ENCODE measurements at places on chromosomes 7 and 10.

DNA sequence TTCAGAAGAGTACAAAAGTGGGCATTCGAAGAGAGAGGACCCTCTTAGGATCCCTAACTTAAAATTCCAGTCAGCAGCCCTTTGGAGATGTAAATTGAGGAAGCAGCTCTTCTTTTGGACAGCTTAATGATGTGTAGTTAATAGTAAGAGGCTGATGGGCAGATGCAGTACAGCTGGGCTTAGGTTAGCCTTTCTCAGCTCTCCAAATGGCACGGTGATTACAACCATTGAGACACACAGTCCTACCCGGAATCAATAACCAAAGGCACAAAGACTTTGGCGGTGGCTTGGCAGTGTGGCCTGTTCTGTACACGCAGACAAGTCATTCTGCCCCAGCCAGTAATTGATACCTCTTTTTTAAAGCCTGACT is 26.8 kb downstream of the GAD2 start:
- DNase-seq = no peak

DNA sequence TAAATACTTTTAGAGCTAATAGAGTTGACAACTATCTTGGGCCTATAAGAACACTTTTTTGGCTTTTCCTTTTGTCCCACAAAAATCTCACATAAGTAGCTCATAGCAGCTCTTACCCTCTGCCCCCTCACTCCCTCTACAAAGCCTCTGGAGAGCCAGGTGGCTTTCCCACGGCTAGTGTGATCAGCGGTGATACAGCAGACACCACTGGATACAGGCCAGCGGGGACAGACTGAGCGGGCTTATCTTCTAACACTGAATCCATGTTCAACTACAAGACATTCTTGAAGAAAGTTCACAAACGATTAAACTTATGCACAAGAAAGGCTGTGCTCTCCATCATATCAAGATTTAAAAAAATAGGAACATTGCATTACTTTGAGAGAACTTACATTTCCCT is 377.2 kb downstream of the PARD3 start:
- no peak for DNase-seq

DNA sequence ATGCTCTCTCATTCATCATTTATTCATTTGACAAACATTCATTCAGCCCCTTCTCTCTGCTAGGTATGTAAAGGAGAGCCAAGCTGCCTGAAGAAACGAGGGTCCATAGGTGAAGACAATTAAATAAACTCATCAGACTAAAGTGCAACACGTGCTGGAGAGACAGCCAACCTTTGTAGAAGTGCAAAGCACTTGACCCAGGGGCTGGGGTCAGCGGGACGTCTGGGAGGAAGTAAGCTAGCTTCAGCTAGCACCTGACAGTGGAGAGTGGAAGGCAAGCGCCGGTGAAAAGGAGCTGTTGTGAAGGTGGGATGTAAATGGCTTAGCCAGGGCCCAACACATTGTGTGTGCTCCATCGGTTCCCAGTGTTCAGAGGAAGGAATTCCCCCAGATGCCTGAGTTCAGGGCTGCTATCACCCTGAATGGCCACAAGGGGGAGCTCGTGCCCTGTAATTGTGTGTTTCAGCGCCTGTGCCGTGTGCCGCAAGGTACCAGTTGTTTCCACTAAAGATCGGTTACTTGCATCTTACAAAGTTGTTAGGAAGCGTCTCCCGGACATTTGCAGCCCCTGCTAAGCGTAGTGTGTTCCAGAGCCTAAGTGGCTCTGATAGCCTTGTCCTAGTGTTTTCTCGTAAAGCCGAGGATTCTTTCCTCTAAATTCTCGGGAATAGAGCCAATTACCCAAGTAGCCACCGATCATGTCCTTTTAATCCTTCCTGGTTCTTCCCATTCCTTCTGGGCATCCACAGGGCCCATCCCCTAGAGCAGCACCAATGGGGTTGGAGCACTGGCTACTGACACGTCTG is 30.6 kb downstream of the TLX1 start:
- peak; percentile 50 for DNase-seq

GRCh38 chr10:76618641-76619040 is 1019.0 kb downstream of the KCNMA1 start:
- no peak for DNase-seq

DNA sequence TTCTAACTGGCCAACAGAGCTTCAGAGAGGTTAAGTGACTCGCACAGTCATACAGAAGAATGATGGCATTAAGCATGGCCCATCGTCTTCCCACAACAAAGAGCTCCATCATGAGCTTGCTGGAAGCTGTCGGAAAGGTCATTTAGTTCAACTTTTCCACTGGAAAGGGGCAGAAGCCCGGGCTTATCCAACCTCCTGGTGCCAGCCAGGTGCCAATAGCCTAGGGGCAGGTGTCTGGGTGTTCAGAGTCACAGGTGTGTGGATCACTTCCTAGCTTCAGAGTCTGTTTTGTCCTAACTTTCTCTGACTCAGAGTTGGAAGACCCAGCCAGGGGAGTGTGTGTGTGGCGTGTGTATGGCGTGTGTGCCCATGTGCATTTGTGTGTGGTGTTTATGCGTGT is 1.3 kb upstream of the TRPV6 start:
- no peak for DNase-seq

- no peak for DNase-seq
Observed at GRCh38 chr10:62381385-62382102, 7.4 kb downstream of the ZNF365 start.

DNA sequence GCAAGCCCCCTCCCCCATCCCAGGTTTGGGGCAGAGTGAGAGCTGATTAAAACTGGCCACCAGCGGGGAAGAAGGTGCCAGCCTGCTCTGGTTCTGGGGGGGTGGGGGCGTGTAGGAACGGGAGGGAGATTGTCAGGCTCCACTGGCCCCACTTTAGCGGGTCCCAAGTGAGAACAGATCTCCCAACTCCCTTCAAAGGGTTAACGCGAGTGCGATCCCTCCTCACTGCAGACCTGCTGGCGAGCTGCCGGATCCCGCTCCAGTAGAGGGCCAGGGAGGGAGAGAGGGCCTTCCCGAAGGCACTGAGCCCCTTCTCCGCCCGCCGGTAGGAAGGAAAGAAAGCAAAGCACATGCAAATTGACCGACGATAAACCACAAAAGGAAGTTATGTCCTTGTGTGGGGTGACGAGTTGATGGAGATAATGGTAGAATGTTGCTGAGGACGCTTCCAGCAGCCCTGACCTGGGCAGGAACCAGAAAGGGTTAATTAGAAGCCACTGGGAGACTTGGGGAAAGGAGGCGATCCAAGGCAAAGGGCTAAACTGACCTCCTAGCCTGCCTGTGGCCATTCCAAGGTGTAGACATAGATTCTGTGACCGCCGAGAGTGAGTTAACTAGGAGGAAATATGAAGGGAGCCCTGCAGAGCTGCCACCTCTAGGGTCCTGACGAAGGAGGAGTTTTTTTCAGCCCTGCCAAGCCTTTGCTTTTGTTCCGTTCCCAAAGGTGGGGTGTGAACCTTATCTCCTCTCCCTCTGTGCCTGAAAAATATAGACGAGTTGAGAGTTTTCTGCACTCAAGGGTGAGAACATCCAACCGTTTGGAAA is 1.5 kb downstream of the NRG3 start:
- DNase-seq = no peak

GRCh38 chr10:19958787-19959186 is 142.6 kb downstream of the PLXDC2 start:
- DNase-seq = no peak

GRCh38 chr7:20188567-20188966 is 28.6 kb downstream of the MACC1 start:
- no peak for DNase-seq

DNA sequence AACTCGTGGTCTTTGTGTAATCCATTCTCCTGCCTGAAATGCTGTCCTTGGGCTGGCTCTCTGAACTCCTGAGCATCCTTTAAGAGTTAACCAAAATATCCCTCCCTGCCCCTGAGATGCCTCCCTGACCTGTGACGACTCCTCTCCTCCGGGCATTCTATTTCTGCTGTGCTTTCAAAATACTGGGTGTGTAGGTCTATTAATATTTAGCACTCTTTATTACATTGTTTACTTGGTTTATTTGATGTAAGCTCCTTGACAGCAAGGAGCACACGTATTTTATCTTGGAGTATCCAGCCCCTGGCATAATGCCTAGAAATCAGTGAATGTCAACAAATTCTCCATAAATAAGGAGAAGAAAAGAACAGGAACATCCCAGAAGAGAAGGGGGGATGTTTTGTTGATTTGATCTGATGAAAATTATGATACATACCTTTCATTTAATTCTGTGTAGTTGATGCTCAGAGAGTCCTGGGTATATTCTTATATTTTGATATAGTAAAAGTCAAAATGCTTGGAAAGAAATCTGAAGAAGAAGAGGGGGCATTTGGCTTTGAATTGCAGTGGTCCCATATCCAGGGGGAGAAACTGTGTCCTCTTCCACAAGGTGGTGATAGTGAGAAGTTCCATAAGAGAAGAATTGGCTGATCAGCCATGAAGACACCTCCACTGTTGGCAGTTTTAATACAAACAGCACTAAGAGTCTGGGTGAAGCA is 107.7 kb upstream of the MPP7 start:
- DNase-seq = no peak

GRCh38 chr10:68088740-68089139 is 13.7 kb upstream of the HERC4 start:
- no peak for DNase-seq

GRCh38 chr7:147912291-147912690 is 678.3 kb upstream of the C7orf33 start:
- DNase-seq = no peak

DNA sequence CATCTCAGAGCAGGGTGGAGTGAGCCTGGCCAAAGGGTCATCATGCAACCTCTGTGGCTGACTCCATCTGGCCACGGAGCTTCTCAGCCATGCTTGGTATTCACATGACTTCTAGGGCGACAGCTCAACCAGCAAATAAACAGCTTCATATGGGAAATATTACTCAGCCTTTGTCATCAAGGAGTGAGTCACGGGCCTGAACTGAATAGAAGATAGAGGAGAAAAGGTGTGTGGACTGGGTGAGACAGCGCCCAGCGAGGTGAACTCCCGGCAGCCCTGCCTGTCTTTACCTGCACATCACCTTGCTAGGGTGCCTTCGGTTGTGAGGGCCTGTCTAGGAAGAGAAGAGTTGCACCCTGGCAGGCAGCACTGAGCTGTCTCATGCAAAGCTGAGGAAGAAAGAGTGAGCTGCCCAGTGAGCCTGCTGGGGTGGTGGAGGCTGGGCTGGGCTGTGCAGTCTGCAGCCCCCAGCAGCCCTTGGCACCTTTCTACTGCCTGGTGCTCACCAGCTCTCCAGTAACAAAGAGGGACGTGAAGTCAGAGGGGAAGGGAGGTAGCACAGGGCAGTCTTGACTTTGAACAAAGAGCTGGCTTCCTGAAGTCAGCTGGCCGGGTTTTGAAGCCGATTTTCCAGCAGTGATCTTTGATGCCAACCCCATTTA is 114.2 kb downstream of the EGFR start:
- peak; percentile 99 for DNase-seq

DNA sequence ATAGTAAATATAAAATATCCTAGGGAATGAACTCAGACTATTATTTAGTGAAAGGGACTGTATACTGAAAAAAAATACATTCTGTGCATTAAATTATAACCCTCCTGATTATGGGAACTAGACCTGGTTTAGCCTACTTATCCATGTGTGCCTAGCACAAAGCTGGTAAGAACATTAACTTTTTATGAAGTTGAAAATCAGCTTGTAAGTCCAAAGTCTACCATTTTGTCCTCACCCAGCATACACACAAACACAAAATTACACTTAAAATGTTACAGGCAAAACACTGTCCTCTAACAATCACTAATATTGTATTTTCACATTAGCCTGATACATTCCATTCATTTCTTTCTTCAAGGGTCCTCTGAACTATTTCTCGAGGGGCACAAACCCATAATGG is 19.9 kb upstream of the NEBL start:
- no peak for DNase-seq

DNA sequence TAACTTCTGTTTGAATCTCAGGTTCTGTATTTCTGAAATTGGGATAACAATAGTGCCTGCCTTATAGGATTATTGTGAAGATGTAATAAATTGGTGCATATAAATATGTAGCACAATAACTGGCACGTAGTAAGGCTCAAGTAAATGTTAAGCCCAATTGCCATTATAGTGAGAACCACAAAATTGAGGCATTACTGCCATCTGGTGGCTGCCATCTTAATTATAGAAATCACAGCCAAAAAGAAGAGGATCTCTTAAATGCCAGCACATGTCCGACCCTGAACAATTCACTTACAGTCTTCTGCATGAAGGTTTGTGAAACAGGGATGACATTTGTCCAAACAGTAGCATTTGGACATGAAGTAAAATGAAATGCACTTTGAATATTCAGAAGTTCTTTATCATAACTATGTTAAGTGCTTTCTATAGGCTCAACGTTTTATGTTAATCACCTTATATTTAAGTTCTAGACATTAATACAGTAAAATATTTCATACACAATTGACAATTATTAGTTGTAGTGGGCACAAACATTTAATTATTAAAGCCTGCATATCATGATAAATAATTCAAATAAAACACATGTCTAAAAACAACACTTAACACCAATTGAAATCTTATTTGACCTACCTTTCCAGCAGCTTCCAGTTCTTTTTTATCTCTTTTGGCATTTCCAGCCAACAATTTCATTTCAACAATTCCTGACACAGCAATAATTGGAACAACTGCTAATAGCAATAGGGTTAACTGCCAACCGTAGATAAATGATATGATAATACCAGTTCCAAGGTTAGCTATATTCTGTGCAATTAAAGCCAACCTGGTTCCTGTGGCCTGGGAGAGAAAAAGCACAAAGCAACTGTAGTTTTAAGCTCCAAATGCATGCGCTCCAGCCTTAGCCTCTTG is 58.5 kb downstream of the ABCB4 start:
- DNase-seq = peak; percentile 73

DNA sequence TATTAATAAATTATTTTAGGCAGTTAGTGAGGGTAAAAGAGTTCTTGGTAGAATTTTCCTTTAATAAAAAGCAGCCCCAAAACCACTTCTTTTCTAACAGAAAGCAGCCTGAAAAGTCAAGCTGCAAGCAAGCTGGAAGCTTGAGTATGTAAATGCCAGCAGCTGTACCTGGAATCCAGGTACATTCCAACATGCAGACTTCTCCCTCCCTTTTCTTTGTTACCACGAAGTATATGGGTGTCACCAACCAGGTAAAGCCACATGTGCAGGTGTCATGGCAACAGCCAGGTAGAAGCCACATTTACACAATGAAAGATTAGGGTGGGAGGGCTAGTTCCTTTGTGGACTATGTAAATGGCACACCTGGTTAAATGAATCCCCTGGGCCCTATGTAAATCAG is 114.6 kb downstream of the EPC1 start:
- DNase-seq = no peak

- DNase-seq = peak; percentile 39
Observed at GRCh38 chr7:102236592-102237287, 49.9 kb upstream of the SH2B2 start.

GRCh38 chr10:27512548-27512947 is 8.4 kb downstream of the RAB18 start:
- no peak for DNase-seq

All from brain microvascular endothelial cell (primary cell).